ENCODE measurements at places on chromosomes 4 and X.

DNA sequence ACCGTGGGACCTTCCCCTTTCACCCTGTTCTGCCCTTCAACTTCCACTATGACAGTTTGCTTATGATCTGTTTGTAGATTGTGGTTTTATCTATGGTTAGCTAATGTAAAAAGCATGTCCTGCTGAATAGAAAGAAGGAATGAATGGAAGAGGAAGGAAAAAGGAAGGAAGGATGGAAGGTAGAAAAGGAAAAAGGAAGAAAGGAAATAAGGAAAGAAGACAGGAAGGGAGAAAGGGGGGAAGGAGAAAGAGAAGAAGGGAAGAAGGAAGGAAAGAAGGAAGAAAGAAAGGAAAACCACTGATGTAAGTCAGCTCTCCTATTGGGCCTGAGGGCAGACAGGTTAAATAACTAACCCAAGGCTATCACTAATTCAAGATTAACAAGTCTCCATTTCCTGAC, 319.1 kb upstream of the KLF3 start:
- DNase-seq = no peak

DNA sequence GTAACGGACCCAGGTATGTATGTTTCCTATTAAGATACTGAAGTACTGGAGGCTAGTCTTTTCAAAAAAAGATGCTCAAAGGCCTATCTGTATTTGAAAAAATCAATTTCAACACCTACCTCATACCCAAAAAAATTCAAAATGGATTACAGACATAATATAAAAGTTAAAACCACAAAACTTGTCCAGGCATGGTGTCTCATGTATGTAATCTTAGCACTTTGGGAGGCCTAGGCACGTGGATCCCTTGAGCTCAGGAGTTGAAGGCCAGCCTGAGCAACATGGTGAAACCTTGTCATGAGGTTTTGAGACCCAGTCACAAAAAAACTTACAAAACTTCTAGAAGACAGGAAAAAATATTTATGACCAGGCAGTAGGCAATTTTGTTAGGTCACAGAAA, 16.7 kb downstream of the RBMX start:
- DNase-seq = no peak

- no peak for DNase-seq
Observed at GRCh38 chr4:123589301-123589700, 192.7 kb downstream of the SPRY1 start.

GRCh38 chr4:166518776-166519175, 645.7 kb downstream of the TLL1 start:
- DNase-seq = no peak

DNA sequence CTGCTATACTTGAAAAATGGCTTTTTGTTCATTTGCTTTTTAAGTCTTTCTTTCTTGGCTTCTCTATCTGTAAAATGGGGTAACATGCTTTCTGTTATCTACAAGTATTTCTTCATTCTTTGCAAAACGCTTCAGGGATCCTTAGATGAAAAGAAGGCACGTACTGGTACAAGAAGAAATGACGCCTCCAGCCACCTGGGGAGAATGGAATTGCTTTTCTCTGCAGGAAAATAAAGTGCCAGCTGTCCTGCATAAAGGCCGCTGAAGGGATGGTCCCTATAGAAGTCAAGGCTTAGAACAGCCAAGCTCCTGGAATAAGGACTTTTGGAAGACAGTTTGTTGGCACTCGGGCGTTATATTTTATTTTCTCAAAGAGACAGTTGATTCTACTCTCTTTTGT, 210.8 kb upstream of the RASGEF1B start:
- DNase-seq = no peak

GRCh38 chr4:75892508-75892907, 9.7 kb downstream of the PPEF2 start:
- DNase-seq = no peak

- no peak for DNase-seq
Observed at GRCh38 chrX:84336646-84337045, 148.6 kb upstream of the RPS6KA6 start.

GRCh38 chr4:85128246-85129204, 162.0 kb upstream of the WDFY3 start:
- DNase-seq = no peak

GRCh38 chrX:96176921-96177320, 507.7 kb upstream of the DIAPH2 start:
- DNase-seq = no peak

GRCh38 chr4:181468451-181468850, 774.8 kb upstream of the TENM3 start:
- no peak for DNase-seq

GRCh38 chr4:28006021-28006420, 1145.4 kb downstream of the STIM2 start:
- no peak for DNase-seq

GRCh38 chr4:6498511-6499237, 26.3 kb upstream of the PPP2R2C start:
- DNase-seq = no peak

Measured in kidney glomerular epithelial cell (primary cell).